ENCODE measurements at places on chromosomes 11 and 22.

- DNase-seq = no peak
Measured at GRCh38 chr22:31604746-31605705, 57.0 kb downstream of the PISD start.

DNA sequence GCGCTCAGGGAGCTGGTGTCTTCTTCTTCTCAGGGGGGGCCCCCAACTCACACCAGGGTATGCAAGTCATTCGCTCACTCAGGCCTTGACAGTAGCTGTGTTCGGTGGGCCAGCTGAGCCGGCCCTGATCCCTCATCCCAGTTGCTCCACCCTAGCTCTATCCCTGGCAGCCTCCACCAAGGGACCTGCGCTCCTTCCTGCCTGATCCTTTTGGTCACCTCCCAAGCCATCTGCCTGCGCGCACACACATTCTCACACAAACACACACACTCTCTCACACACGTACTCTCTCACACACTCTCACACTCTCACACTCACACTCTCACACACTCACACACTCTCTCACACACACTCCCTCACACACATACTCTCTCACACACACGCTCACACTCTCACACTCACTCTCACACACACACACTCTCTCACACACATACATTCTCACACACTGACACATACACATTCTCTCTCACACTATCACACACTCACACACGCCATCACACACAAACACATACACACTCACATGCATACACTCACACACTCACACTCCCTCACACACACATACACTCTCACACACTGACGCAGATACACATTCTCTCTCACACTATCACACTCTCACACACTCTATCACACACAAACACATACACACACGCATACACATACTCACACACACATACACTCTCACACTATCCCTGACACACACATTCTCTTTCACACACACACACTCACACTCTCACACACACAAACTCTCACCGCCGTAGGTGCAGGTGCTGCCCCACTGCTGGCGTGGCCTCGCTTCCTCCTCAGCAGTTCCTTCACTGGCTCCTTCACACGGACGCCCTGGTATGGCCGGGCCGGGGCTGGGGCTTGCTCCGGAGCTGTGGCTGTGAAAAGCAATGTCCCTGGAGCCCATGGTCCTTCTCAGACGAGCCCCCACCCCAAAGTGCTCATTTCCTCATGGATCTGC lies 20.8 kb downstream of the POU2AF1 start:
- DNase-seq = no peak

DNA sequence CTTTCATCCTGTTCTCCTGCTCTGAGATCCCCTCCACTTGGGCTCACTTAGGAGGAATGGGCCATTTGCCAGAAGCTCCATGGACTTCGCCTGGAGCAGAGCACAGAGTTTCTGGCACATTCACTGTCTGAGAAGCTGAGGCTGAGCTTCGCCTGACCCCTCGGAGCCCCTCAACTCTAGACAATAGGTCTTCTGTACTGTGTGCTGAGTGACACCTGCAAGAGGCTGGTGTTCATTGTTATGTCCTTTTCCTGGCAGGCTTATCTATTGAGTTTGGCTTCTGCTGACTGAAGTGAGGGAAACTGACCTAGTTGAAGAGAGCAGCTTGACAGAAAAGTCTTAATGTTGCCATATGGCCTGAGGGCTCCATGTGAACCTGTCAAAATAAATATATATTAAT lies 124.3 kb downstream of the EHF start:
- DNase-seq = no peak

DNA sequence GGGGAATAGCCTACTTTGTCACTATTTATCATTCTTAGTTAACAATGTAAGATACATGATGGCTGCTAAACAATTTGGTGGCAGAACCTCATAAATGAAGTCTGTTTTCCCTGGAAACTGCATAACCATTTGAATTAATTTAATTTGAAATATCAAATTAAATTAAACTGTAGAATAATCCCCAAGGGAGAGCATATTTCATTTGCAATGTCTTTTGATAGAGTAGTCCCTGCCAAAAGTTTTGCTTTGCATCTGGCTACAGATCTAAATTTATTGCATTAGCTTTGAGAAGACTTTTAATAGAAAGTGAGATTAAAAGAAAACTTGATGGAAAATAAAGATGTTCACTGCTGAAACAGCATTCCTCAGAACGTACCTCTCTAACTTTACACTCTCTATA lies 246.6 kb downstream of the KIRREL3 start:
- DNase-seq = no peak

DNA sequence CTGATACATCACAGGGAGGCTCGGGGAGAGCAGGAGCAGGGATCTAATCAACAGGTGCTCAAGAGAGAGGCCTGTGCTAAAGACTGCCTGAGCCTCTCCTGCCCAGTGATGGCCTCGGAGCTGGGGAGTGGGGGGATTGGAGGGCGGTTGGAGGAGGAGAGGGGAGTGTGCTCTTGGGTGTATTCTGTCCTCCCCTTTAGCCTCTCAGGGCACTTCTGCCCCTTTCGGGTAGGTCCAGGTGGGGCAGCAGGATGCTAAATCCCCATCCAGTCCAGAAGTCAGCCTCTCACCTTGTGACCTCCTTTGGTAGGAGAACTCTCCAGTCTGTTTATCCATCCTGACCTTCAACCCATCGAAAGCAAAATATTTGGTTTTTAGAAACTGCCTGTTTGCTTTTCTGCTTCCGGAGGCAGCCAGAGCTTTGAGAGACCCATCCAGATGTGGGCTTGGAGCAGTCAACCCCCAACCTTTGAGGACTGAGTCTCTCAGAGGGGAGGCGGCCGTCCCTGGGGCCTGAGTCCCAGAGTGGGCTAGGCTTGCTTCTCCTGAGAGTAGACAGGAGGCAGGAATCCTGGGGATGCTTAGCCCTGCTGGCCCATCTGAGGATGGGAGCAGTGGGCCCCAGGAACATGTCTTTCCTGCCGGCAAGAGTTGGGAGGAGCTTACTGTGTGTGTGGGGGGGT lies 105.2 kb upstream of the SYT13 start:
- no peak for DNase-seq

DNA sequence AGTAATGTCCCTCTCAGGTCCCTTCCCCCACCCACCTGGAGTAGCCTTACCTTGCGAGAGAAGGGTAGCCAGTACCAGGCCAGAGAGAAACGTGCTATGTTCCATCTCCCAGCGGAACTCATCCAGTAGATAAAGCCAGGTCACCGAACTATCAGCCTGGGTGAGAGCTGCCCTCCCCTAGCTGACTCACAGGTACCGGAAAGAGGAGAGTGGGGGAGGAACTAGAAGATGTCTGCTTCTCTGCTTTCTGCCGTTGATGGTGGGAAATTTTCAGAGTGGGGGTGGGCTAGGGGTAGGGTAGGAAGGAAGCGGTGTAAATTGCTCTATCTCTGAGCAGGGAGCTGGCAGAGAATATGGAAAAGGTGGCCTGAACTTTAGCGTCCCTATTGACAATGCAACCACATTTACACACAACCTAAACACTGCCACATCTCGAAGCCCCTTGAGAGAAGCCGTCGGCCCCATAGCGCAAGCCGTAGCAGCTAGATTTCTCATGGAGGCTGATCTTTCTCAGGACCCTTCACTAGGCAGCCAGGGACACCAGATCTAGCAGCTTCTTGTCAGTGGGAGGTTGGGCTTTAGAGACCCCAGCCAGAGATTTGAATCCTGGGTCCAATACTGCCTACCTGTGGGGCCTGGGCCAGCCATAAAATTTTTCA lies at the start of gene CD3D:
TSS of gene CD3D (minus strand) at position 203 of the 659 bp plus-strand sequence. CDS start at position 105, 98 bp downstream.
- peak; percentile 39 for DNase-seq

DNA sequence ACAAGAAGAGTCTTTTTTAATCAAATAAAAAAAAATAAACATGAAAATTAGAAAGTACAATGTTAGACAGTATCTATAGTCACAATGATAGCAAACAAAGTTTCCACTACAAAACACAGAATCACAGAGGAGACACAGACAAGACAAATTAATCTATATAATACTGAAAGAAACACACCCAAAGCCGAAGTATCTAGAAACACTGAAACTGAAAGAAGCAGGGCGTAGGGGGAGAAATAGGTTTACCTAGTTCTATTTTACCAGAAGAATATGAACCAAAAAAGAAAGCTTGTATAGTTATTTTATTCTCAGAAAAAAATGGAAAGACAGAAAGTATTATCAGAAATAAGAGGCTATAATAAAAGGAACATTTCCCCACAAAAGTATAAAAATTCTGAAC lies 27.1 kb upstream of the NUP50 start:
- no peak for DNase-seq

DNA sequence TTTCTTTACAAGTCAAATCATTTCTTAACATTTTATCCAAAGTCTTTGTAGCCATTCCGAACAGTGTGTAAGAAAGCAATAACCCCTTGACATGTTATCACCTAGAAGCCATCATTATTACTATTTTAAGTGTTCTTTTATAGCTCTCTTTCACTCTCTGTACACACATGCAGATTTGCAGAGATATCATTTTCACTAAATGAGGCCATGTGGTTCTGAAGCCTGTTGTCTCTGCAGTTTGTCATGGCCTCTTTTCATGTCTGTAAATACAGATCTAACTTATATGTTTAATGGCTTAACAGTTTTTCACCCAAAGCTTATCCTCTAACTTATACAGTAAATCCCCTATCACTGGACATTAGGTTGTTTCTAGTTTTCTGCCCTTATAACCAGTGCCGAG lies 166.8 kb downstream of the MYO18B start:
- DNase-seq = no peak

- no peak for DNase-seq
Measured at GRCh38 chr11:33988586-33989370, 62.8 kb upstream of the CAPRIN1 start.

DNA sequence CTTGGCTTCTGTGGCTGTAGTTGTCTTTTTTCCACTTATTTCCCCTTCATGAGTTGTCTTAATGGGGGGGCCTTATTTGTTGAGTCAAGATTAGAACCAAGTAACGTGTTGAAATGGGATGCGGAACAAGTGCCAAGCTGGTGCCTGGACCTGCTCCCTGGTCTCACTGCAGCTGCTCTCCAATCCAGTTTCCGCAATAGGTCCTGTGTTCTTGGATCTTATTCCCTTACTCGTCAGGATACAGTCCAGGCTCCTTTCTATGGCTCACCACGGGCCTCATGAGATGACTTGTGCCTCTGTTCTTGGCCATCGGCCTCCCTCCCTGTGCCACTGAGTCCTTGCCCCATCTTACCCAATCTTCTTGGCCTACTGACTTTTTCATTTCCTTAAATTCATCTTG lies 159.6 kb upstream of the CADM1 start:
- DNase-seq = no peak

- DNase-seq = no peak
Measured at GRCh38 chr22:18978506-18978905, 42.4 kb upstream of the PRODH start.

- DNase-seq = no peak
Measured at GRCh38 chr11:120835601-120836228, 188.2 kb upstream of the TBCEL start.
